ENCODE measurements at places on chromosomes 1 and 21. TPM values are rescaled to one million over a fixed set of nuclear protein-coding genes. Genes with fewer than 3 reads are reported as not detected.

Gene ICOSLG
- total RNA-seq: 0.46 TPM

Gene TMEM82
- total RNA-seq: not detected

Gene SLFNL1
- total RNA-seq: 0.89 TPM

Gene AADACL4
- not detected for total RNA-seq

Gene KIF26B
- total RNA-seq: 71.3 TPM

Gene BMP8A
- 0.32 TPM for total RNA-seq

Gene OR2L13
- total RNA-seq: not detected

Gene PODN
- total RNA-seq: 1.5 TPM

Gene ST6GALNAC3
- 2.5 TPM for total RNA-seq

Gene ZBTB8B
- under 0.01 TPM for total RNA-seq

Gene ADAMTS1
- 42.4 TPM for total RNA-seq

Gene ESRRG
- under 0.01 TPM for total RNA-seq

Gene OR2M2
- not detected for total RNA-seq

Gene RNF186
- total RNA-seq: not detected

Gene MASP2
- total RNA-seq: not detected

Gene FMN2
- 5.9 TPM for total RNA-seq

Gene USH2A
- not detected for total RNA-seq

Gene ACTL8
- under 0.01 TPM for total RNA-seq

Gene ST7L
- total RNA-seq: 15.8 TPM

Gene RIIAD1
- not detected for total RNA-seq

Gene AMY1A
- total RNA-seq: not detected

Gene SPRR3
- total RNA-seq: not detected

Gene MPL
- not detected for total RNA-seq

Gene TIAM1
- total RNA-seq: 3.0 TPM

Gene PRSS38
- total RNA-seq: not detected

Gene GBP7
- total RNA-seq: not detected

Gene EFCAB7
- 8.6 TPM for total RNA-seq

Gene HSD3B2
- total RNA-seq: not detected

Gene CELA2A
- total RNA-seq: not detected

Gene RNU1-1
- total RNA-seq: under 0.01 TPM

Gene SMIM1
- 1.2 TPM for total RNA-seq

Gene LCE1A
- total RNA-seq: not detected

Gene PIGM
- 4.8 TPM for total RNA-seq

Gene ZNF669
- 6.0 TPM for total RNA-seq

Gene MIXL1
- not detected for total RNA-seq

Gene ODR4
- 31.5 TPM for total RNA-seq

Gene PATJ
- total RNA-seq: 2.7 TPM

Gene SPRR1B
- not detected for total RNA-seq

Gene SLC1A7
- total RNA-seq: not detected

Gene FAM72D
- total RNA-seq: 1.4 TPM

Gene PINK1
- 68.4 TPM for total RNA-seq

Gene ZNF697
- total RNA-seq: 21.0 TPM

Gene NR0B2
- total RNA-seq: not detected

Gene UBE2Q1
- 36.1 TPM for total RNA-seq

Gene PIP5K1A
- total RNA-seq: 84.4 TPM

Gene S100B
- not detected for total RNA-seq

Gene C4BPB
- total RNA-seq: not detected

Gene SNX7
- 49.6 TPM for total RNA-seq

Gene DCDC2B
- total RNA-seq: not detected

Gene ZSWIM5
- total RNA-seq: under 0.01 TPM

Gene SPATA1
- 0.59 TPM for total RNA-seq

Gene TMCO1
- total RNA-seq: 97.7 TPM

Gene NBPF12
- total RNA-seq: 8.5 TPM

Gene CHIA
- not detected for total RNA-seq

Gene KPRP
- total RNA-seq: not detected

Gene NMNAT2
- 11.3 TPM for total RNA-seq

Gene TMEM54
- total RNA-seq: 37.3 TPM

Gene PPM1J
- 1.6 TPM for total RNA-seq

Gene DNASE2B
- total RNA-seq: not detected
